ENCODE measurements at places on chromosomes 6 and 20.

GRCh38 chr6:12479881-12480280, 189.7 kb downstream of the EDN1 start:
- no peak for DNase-seq

DNA sequence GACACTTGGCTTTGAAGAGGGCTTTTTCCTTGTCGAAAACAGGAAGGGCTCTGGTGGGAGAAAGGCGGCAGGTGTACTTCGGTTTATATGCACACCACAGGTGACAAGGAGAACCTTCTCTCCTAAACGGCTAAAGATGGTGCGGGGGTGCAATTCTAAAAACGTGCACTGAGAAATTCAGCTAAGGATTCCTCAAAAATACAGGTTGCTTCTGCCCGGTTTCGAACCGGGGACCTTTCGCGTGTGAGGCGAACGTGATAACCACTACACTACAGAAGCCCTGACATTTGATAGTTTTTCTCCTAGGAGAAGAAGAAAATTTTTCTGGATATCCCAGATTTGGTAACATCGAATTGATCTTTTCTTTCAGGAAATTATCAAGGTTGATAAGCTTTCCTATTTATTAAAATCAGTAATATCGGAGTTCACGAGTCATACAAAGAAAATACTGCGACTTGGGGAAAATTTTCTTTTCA, 32.0 kb downstream of the POM121L2 start:
- DNase-seq: no peak

DNA sequence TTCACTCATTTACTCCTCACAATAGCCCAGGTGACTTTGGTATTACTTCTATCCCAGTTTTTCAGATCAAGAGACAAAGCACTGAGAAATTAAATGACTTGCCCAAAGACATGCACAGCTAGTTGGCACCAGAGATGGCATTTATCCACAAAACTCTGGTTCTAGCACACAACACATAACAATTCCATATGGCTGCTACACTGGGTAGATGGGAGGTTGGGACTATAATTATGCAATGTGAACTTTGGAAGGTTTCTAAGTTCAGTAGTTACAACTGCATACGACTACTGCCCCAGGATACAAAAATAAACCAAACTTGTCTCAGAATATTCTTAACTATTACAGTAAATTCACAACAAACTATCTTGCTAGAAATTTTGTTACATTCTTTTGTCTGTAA, 54.2 kb upstream of the MLIP start:
- DNase-seq: no peak

DNA sequence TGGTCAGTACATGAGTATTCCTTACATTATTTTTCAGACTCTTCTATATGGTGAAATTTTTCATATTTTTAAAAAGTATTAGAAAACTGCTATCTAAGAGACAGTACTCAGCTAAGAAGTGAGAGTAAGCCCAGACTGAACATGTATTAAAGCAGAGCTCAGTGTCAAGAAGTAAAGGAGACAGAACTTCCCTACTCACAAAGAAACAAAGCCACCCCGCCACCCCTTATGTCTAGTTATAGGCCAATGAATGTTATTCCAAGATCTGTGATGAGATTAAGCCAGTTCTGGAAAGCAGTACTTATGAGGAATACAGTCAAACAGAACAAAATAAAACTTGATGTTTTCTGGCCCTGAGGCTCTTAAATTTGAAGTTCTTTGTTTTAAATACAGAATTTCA, 114.5 kb downstream of the RNGTT start:
- DNase-seq: no peak

DNA sequence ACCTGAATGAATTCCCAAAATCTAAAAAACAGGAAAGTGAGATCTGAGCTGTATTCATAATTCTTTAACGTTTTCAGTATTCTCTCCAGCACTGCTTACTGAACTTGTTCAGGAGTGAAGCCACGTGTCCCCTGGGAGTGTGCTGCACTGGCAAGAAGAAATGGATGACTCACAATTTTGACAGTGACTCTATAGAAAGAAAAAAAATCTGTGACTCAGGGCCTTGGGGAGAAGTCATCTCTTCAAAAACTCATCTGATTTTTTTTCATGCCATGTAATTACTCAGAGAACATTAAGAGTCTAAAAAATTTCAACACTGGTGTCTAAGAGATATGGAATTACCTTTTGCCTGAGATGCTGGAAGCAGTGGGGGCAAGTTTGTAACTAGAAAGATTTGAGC, 39.7 kb downstream of the ANKEF1 start:
- no peak for DNase-seq

- DNase-seq: no peak
Measured at GRCh38 chr6:2037237-2037926, 208.0 kb downstream of the GMDS start.

DNA sequence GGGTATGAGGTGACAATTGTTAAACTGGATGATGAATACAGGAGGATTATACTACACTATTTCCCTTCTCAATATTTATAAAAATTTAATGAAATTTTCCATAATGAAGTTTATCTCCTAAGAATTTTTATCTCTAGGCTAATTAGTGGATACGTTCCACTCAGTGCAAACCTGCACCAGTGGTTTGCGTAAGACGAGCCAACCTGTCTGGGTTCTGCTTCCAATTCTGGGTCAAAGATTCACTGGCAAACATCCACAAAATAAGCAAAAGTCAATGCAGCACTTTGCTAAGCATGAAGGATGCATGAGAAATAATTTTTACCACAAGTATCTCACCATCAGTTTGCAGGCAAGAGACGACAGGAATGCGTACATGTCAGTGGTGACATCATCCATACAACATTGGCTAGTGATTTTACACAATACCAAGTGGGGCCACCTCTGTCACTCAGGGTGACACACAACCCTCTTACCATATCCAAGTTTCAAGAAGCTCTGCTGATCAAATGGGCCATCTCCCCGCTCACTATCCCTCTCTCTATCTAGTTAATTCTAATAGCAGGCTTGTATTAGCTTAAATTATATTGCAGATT, 51.7 kb downstream of the FAM50B start:
- no peak for DNase-seq

- DNase-seq: no peak
Measured at GRCh38 chr6:122887941-122888340, 98.9 kb downstream of the SMPDL3A start.

DNA sequence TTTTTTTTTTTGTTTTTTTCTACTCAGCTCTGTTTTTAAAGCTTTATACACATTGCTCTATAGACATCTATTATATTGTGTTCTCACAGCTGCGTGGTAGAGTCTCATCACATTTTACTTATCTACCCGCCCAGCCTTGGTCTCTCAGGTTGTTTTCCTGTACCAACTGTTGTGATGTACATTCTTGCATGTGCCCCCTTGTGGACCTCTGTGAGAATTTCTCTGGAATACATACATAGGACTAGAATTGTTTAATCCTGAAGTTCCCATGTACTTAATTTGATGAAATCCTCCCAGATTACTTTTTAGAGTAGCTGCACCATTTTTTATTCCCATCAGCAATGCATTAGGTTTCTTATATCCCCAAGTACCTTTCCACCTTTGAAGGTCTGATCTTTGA, 40.4 kb upstream of the TINAG start:
- no peak for DNase-seq

DNA sequence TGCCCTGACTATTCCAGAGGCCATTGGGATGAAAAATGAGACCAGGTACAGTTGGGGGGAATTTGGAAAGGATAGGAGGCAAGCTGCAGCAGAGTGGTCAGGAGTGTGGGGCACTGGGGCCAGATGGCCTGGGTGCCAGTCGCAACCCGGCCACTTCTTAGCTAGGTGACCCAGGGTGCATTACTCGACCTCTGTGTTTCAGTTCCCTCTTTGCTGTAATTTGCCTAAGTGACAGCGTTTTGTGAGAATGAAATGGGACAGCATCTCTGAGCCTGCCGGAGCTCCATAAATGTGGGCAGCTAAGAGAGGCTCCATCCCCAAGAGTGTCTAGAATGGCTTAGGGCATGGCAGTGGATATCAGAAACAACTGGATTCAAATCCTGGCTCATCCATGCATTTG, 13.9 kb downstream of the LRFN2 start:
- DNase-seq: no peak

DNA sequence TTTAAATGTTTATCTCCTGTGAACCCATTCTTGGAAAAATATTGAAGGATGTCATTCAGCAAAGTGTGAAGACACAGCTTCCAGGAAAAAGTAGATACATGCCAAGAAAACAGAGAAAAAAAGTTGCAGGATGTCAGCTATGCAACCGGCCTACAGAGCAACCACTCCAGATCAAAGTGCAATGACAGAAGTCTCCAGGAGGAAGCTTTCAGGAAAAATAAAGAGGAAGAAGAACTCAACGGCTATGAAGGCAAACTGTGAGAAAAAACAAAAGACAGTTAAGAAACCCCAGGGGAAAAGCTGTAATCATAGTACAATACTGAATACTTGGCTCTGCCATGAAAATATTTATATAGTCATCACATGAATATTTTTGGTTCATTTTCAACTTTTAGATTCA, 30.6 kb downstream of the REPS1 start:
- no peak for DNase-seq

GRCh38 chr6:4599924-4600323, 176.3 kb upstream of the CDYL start:
- no peak for DNase-seq

DNA sequence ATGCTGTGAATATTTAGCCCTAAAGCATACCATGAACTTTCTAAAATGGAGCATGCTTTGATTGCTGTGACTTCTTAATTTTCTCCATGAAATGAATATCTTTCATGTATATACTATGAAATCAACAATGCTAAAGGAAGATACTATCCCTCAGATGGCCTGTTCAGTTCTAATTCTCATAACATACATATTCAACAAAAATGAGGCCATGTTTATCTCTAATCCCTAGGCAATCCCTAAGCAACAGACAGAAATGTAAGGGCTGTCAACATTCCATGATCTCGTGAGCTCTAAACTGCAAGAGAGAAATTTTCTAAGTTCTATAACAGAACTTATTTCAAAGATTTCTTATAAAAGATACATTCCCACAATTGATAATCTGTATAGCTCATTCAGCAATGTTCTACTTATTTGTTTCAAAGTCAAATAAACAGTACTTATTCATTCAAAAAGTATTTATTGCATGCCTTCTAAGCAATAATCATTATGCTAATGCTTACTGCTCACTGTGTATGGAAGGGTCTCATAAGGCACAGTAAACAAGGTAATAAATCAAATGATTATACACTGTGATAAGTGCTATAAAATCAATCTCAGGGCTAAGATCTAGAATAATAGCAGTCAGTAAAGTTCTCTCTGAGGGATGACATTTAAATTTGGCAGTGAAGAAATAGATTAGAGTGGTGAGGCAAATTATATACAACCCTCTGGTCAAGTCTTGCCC, 492.9 kb downstream of the PHF3 start:
- no peak for DNase-seq

GRCh38 chr20:46875059-46875458, 19.6 kb upstream of the EYA2 start:
- DNase-seq: no peak

GRCh38 chr6:28693751-28694443, 168.2 kb downstream of the GPX5 start:
- no peak for DNase-seq

GRCh38 chr6:41072836-41073202, at the start of gene NFYA:
Gene NFYA (plus strand): TSS chr6:41072974. CDS start chr6:41079090, 6,116 bp downstream.
- no peak for DNase-seq

DNA sequence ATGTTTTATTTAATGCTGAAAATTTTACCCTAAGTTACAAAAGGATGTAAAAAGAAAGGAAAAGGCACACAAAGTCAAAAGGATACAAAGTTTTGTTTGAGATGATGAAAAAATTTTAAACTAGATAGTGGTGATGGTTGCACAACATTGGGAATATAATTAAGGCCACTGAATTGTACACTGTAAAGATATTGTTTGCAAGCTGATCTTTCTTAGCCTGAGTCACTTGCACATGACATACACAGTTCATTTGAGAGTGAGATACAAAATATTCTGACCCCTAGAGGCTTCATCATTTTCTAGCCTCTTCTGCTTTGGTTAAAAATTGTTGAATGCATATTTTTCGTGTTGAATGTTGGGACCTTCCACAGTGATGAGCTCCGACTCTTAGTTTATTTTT, 462.6 kb downstream of the HDGFL1 start:
- no peak for DNase-seq

GRCh38 chr6:151962246-151962846, 154.9 kb downstream of the ESR1 start:
- no peak for DNase-seq

GRCh38 chr20:41482647-41483552, 116.3 kb upstream of the EMILIN3 start:
- DNase-seq: no peak

DNA sequence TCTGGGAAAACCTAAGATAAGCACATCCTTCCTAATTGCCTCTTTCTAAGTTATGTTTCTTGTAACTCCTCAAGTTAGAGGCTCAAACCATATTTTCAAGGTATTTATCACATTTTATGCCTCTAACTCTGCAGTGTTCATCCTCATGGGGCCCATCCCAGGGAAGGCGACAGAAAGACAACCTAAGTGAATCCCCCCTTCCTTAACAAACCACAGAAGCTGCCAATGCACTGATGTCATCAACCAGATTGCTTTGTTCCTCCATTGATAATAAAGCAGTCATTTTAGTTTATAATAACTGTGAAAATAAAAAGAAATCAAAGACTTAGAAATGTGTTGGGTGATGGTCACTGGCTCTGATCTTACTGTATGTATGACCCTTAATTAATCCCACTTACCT, 119.5 kb upstream of the TCF21 start:
- DNase-seq: no peak

- no peak for DNase-seq
Measured at GRCh38 chr20:768426-768978, at the start of gene SLC52A3. Gene SLC52A3 (minus strand): TSS chr20:768500. CDS start chr20:765774, 2,726 bp downstream.

DNA sequence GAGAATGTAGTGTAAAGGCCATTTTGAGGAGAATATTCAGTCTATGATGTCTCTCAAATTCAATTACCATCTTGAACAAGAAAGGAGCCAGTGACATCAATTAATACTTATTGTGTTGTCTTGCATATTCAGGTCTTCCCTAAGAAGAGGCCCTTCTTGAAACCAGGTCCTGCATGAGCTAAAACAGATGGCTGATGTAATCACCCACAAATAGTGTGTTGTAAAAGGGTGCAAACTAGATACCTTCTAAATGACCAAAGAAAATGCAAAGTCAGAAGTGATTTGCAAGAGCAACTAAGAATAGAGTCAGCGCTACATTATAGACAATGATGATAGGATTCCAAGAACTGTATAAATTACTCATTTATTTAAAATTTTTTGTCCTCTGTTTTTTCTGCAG, 97.0 kb downstream of the BTBD3 start:
- no peak for DNase-seq

DNA sequence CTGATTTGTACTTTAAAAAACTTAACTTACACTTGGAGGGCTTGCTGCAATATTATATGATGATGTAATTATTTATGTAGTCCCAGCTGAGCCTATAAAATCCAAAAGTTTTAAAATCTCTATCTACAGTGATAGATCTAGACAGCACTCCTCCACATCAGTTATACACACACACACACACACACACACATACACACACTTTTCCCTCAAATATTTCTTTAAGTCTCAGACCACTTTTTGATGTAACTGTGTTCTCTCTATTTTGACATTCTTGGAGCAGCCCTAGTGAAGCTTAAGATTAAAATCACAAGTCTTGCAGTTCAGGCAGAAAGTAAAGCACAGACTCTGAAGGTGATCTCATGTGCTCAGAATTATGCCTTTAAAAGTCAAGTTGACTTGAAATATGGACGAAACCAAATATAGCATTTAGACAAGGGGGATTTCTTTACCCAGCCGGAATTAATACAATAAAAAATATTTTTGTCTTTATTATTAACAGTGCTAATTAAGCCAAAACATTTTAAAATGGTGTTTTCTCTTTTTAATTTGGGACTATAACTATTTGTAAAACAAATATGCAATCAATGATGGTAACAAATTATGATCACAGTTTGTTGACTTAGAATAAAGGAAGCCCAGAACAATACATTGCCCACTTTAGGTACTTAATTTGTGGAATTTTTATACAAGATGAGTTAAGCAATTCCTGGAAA, 63.5 kb upstream of the TMEM30A start:
- no peak for DNase-seq

Measured in stimulated activated CD8-positive, alpha-beta memory T cell treated with anti-CD3 and anti-CD28 coated beads, Interleukin-7, amount 100 ng/mL, for 1 hour (primary cell).